ENCODE measurements at places on chromosomes 5 and 9.
A peak's percentile ranks its signal among the peaks of the same experiment; 100 is the strongest.

DNA sequence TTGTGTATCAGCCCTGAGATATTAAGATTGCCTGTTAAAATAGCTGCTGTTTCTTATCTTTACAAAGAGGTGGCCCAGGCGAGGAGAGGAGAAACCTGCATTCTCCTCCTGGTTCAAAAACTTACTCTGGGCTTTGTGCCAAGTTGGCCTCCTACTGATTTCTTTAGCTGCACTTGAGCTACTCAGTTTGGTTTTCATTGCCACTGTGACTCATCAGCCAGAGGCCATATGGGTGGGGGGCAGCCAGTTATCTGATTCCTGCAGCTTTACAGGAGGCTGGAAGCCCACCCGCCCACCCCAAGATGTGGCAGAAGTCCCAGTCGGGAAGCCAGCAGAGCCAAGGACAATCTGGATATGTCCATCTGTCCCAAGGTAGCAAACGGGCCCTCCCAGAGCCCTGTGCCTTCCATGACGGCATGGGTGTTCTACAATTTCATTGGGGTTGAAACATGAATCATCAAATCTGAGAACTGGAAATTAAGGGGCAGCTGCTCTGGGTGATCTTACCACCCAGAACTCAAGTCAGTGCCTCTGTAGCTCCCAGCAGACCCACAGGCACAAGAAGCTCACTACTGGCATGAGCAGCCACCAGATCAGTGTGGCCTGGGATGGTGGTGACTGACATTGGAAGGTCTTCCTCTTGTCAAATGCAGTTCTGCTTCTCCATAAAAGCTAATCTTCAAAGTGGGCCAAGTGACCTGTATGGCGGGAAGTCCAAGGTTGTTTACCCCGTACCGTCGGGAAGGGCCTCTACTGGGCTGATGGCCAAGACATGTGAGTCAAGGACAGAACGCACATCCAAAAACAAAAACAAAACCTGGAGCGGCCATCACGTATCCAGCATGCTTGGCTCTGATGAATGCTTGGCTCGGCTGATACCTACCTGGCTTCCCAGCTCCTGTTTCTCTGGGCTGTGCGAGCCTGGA lies 15.6 kb downstream of the FCN2 start:
- DNase-seq: peak; percentile 6

GRCh38 chr5:10400411-10400810 lies 41.3 kb upstream of the ROPN1L start:
- peak; percentile 86 for DNase-seq

GRCh38 chr5:148484651-148485050 lies 100.9 kb downstream of the FBXO38 start:
- no peak for DNase-seq

GRCh38 chr9:125932012-125932411 lies 184.8 kb downstream of the PBX3 start:
- peak; percentile 92 for DNase-seq

GRCh38 chr5:157541447-157542118 lies 34.0 kb downstream of the ADAM19 start:
- DNase-seq: no peak

- DNase-seq: no peak
Measured at GRCh38 chr5:84622461-84622860, 237.8 kb upstream of the EDIL3 start.

DNA sequence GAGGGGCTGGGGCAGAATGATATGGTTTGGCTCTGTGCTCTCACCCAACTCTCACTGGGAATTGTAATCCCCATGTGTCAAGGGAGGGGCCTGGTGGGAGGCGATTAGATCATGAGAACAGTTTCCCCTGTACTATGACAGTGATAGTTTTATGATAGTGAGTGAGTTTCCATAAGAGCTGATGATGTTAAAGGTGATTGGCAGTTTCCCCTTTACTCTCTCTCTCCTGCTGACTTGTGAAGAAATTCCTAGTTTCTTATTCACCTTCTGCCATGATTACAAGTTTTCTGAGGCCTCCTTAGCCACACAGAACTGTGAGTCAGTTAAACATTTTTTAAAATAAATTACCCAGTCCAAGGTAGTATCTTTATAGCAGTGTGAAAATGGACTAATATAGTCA lies 120.4 kb upstream of the CDH9 start:
- no peak for DNase-seq

- DNase-seq: no peak
Measured at GRCh38 chr9:136762915-136763648, 1.2 kb downstream of the LCN15 start.

DNA sequence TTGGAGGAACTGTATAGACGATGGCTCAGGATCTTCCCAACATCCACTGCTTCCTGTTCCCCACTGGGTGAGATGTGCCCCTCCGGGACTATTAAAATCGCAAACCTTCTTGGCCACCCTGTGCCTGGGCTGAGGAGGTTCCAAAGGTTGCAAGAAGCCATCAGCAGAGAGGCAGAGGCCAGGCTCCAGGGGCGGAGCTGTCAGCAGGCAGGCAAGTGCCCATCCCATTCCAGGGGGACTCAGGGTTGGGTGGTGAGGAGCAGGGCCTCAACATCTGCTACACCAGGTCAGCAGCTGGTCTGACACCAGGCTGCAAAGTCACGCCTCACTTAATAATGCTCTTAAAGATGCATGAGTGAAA lies 2.2 kb downstream of the BTNL3 start:
- DNase-seq: no peak

- no peak for DNase-seq
Measured at GRCh38 chr5:16881251-16881650, 54.8 kb downstream of the MYO10 start.

DNA sequence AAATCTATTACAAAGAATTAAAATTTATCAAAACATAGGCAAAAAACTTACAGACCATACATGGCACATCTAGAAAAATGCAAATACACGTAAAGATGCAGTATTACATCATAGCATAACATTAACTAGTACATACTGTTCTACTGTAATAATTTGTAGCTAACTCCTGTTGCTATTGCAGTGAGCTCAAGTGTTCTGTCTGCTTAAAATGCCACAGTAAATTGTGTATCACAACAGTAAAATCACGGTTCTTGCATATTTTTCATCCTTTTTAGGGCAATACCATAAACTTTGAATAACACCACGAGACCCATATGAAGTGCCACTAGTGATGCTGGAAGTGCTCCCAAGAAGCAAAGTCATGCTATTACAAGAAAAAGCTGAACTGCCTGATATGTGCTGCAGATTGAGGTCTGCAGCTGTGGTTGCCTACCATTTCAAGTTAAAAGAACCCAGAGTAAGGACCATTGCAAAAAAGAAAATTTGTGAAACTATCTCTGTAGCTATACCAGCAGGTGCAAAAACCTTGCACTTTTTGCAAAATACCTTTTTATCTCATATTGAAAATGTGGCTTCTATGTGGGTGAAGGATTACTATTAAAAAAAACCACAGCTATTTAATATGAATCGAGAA lies 14.2 kb downstream of the HOMER1 start:
- no peak for DNase-seq

DNA sequence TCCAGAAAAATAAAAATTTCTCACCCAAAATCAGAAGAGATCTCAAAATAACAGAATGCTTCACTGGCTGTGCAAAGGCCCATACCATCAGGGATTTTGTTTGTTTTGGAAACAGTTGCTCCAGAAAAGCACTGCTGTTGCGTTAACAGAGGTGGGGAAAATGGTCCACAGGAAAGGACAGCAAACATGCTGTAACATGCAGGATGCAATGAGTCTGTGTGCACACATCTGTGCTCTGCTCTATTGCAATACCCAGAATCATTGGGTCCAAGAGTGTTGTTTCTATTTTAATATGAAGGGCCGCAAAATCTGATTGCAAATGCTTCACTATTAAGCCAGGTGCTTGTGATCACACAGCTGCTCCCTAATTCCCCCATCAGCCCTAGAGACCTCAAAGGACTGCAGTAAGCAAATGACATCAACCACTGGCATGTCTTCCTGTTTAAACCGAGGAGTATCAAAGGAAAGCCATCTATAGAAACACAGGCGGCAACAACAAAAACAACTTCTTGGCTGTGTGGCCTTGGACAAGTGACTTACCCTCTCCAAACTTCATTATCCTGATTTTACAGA lies 141.0 kb downstream of the DCP2 start:
- DNase-seq: no peak

GRCh38 chr5:54383941-54384340 lies 71.6 kb upstream of the HSPB3 start:
- no peak for DNase-seq

- DNase-seq: no peak
Measured at GRCh38 chr9:87167161-87167560, 219.9 kb upstream of the GAS1 start.

- no peak for DNase-seq
Measured at GRCh38 chr9:127083138-127083980, 39.1 kb downstream of the ANGPTL2 start.

GRCh38 chr9:2810420-2811075 lies 33.3 kb downstream of the PUM3 start:
- no peak for DNase-seq

GRCh38 chr5:179295778-179296149 lies 49.5 kb downstream of the ADAMTS2 start:
- DNase-seq: no peak

GRCh38 chr9:121886759-121887485 lies 206.2 kb downstream of the TTLL11 start:
- no peak for DNase-seq

- peak; percentile 43 for DNase-seq
Measured at GRCh38 chr5:140043508-140043872, 391 bp upstream of the NRG2 start.

DNA sequence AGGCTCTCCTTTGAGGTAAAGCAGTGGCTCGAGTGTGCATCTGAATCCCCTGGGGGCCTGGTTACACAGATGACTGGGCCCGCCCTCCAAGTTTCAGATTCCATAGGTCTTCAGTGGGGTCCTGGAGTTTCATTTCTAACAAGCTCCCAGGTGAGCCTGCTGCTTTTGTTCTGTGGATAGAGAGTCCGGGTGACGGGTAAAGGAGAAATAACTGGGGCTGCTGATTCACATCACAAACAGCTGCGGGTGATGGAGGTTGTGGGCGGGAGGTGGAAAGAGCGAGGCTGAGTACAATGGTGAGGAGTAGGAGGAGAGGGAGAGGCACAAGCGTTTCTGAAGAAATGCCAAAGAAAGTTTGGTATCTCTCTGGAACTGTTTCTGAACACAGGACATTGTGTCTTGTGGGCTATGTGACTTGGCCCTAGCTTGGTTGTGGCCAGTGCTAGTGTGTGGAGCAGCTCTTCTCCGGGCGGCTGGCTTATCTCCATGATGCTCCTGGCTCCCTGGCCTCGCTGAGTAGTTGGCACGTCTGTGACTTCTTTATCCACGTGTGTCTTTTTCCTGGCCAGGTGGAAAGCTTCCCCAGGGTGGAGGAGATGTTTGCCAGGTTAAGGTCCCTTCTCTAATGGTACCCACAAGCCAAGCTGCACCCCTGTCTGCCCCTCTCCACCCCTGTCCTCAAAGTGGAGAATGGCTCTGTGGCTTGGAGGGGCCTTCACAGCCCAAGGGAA lies 61.7 kb downstream of the HSPA4 start:
- DNase-seq: no peak

DNA sequence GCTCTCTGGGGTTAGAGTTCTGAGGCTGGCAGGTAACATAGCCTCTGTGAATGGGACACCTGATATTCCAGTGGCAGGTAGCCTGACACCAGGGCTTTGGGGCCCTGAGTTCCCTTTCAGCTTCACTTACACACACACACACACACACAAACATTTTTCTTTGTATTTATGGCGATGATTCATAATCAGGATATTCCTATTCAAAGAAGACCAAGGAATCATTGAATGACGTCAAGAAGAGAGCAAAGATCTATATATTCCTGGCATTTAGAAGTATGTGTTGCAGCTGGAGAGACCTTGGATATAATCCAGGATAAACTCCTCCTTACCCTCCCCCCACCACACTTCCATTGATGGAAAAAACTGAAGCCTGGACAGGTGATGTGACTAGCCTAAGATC lies 7.9 kb upstream of the ENTREP1 start:
- DNase-seq: no peak

GRCh38 chr5:102893942-102894341 lies 138.8 kb downstream of the PAM start:
- no peak for DNase-seq

- DNase-seq: no peak
Measured at GRCh38 chr5:154377754-154378533, 67.9 kb upstream of the SAP30L start.

GRCh38 chr5:52748590-52748989 lies 39.1 kb upstream of the ITGA1 start:
- DNase-seq: no peak

DNA sequence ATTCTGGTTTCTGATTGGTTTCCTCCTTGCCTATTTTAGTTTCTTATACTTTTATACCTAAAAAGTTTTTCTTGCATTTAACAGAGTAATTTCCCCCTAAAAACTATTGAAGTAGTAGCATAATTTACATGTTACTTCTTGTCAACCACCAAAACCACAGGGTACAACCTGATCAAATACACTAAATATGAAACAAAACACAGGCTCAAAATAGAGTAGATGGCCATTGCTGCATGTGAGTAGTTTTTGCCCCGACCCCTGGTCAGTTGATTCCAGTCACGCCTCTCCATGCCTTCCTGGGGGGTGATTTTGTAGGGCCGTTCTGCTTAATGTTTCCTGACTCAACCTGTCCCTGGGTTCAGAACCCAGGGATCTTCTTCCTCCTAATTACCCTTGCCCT lies 101.8 kb downstream of the TLE4 start:
- no peak for DNase-seq
